Type B pancreatic cell (in vitro differentiated cells): ENCODE measurements at places on chromosomes 2 and 18.

DNA sequence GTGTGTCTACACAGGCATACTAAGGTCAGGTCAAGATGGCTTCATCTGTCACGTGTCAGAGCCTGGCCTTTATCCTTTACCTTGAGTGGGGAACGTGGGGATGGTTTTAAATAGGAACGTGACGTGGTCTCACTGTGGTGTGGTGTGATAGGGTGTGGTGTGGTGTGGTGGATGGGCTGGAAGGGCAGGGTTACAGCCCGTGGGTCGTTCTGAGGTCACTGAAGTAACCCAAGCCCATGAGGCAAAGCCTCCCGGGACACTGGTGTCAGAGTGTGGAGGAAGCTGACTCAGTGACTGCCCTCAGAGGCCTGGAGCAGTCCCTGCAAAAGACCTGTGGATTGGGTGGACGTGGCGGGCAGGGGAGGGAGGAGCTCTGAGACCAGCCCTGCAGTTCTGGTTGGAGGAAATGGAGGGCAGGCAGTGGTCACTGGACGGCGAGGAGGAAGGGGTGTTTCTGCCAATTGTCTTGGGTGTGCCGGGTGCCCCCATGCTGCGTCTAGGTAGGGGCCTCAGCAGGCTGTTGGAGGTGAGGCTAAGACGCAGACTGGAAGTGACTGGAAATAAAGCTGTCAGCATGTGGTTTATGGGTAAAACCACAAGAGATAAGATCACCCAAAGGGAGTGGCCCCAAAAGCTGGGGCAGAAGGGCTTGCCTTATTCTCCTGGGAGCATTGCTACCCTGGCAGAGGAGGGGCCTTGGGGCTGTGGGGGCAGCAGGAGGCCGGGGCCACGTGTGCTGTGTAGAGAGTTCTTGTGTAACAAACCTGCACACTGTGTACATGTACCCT lies 84.8 kb downstream of the SH3RF3 start:
- no peak for DNase-seq

- no peak for DNase-seq
These were observed 19.5 kb downstream of the RBKS start for GRCh38 chr2:27870724-27871123.

DNA sequence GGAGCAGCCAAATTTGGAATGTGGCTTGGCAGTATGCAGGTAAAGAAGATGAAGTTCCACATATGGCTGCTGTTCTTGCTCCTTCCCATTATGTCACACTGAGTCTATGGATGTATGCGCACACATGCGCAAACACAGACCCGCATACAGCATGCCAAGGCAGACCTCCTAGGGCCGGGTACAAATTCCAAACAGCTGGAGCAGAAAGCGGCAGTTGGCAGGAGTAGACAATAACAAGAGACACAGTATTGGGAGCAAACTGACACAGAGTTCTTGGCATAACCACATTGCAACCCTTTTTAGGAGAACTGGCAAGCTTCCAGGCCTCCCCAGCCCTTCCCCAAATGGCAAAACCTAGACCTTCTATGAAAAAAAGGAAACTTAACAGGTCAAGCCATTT lies 268.9 kb downstream of the SP3 start:
- no peak for DNase-seq

GRCh38 chr2:190959911-190960788 lies 53.8 kb downstream of the STAT1 start:
- no peak for DNase-seq

DNA sequence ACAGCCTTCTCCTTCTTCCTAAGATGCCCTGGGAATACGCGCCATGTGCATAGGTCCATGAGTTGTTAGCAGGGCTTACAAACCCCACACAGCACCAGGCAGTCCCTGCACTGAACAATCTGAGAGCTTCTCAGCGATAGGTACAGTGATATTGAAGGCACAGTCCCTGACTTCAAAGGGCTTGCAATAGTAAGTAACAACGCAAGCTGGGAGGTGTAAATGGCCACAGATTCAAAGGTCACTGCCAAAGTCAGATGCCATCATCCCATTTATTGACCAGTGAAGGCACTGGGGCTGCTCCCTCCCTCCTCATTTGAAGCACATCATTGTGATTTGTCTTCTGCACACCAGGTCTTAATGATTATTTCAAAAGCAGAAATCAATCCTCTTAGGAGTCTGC lies 541 bp upstream of the SCYGR3 start:
- no peak for DNase-seq
